ENCODE measurements at places on chromosomes 4 and X.
A peak's percentile ranks its signal among the peaks of the same experiment; 100 is the strongest.

- no peak for DNase-seq
Measured at GRCh38 chrX:40780082-40780481, 44.7 kb upstream of the MED14 start.

GRCh38 chrX:112450810-112451209 is 228.9 kb downstream of the LHFPL1 start:
- DNase-seq, result no peak

DNA sequence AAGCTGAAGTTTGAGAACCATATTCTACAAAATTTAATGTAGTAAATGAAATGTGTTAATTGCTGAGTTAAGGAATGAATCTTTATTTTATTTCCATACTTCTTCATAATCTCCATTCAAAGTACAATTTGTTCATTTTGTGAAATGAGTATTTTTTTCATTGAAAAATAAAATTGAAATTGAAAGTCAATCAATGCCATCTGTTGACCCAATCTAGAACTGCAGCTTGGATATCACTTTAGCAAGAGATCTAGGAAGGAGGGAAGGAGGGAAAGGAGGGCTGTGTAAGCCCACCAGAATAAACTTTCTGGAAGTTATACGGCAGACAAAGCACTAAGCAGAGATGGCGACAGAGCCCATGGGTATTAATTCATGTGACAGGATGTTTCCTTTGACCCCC is 128.4 kb downstream of the ZMAT1 start:
- no peak for DNase-seq

- no peak for DNase-seq
Measured at GRCh38 chr4:2907706-2908293, 55.4 kb downstream of the NOP14 start.

- peak; percentile 12 for DNase-seq
Measured at GRCh38 chrX:14936561-14936960, 63.3 kb downstream of the MOSPD2 start.

DNA sequence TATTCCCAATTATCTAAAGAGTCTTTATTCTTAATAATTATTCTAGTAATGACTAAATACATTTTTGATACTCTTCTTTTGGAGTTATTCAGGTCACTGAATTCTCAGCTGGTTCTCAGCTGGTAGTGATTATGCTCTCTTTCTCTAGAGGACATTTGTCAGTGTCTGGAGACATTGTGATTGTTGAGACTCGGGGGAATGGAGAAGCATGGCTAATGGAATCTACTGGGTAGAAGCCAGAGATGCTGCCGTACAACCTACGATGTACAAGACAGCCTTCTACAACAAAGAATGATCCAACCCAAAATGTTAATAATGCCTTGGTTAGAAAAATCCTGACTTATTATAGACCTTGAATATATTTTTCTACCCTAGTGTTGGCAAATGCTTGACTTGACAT is 149.2 kb upstream of the ANKRD50 start:
- no peak for DNase-seq

GRCh38 chr4:36173905-36174304 is 70.4 kb downstream of the ARAP2 start:
- no peak for DNase-seq

GRCh38 chr4:25580633-25581467 is 74.8 kb upstream of the SLC34A2 start:
- DNase-seq, result no peak

DNA sequence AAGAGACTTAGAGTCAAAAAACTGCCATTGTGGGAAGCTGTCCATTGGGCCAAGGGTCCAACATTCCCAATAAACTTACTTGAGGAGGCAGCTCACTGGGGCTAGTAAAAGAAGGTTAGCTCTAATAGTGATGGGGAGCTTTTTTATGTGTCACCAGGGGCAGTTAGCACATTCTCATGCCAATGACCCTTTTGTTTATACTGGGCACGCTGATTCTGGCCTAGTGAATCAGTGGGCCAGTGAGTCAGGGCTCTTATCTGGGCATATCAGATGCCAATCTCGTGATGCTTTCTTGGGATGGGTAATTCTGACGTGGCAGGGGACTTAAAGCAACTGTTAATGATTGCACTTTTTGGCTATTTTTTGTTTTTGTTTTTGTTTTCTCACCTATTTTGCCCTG is 27.8 kb downstream of the TCEAL1 start:
- DNase-seq, result no peak

DNA sequence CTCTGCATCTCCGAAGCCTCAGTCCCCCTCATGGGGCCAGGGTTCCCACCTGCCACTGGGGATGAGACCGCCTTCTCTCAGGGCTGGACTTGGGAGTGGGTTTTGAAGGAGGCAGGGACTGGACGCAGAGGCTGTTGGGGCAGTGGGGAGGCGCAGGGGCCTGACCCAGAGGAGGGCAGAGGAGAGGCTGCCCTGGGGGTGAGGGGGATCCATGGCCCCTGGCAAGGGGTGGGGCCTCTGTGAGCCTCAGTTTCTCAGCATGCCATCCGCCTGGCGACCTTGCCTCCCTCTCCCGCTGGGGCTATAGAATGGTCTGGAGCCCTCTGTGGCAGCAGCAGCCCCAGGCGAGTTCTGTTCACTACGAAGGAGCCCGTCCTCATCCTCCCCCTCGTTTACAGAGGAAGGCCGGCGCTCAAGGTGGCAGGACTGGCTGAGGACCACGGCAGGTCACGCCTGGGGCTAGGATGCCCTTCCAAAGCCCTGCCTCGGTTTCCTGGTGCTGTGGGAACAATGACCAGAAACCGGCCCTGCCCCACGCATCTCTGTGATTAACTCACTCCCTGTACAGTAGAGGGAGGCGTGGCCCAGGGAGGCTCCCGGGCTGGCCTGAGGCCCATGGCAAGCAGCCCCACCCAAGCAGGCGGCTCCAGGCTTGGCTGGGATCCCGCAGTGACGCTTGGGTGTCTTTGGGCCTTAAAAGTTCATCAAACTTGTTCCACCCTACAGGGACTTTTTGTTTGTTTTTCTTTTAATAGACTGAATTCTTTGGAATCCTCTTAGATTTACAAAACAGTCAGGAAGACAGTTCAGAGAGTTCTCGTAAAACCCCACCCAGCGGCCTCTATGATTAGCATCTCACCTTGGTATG is 16.0 kb upstream of the SH3TC1 start:
- no peak for DNase-seq

GRCh38 chr4:165986956-165987698 is 114.1 kb downstream of the TLL1 start:
- no peak for DNase-seq

DNA sequence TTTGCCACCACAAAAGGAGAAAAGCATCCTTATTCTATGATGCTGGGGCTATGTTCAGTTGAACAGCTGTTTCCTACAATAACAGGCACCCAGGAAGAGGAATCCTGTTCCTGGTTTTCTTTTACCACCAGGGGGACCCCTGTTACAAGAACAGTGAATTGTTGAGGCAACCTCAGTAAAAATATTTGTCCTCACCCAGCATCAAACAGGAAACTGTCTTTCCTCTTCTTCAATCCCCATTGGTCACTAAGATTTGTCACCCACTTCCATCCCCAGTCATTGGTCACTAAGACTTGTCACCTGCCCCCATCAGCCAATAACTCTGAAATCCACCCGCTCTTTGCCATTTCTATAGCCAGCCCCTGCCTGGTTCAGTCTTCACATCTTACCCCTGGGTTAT is 143.5 kb upstream of the GALNT7 start:
- DNase-seq, result peak; percentile 60

- no peak for DNase-seq
Measured at GRCh38 chr4:185086053-185086452, 57.0 kb upstream of the SLC25A4 start.

DNA sequence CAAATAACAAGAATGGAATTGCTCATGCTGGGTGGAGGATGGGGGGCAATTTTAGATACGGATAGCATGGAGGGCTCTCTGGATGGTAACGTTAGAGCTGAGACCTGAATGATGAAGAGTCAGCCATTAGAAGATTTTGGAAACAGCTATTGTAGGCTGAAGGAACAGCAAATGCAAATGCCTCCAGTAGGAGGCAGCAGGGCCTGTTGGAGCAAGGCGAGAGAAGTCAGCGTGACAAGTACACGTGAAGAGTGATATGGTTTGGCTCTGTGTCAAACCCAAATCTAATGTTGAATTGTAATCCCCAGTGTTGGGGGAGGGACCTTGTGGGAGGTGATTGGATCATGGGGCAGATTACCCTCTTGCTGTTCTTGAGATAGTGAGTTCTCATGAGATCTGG is 59.3 kb upstream of the SOD3 start:
- DNase-seq, result no peak

- DNase-seq, result no peak
Measured at GRCh38 chr4:61507091-61507490, 307.0 kb downstream of the ADGRL3 start.

DNA sequence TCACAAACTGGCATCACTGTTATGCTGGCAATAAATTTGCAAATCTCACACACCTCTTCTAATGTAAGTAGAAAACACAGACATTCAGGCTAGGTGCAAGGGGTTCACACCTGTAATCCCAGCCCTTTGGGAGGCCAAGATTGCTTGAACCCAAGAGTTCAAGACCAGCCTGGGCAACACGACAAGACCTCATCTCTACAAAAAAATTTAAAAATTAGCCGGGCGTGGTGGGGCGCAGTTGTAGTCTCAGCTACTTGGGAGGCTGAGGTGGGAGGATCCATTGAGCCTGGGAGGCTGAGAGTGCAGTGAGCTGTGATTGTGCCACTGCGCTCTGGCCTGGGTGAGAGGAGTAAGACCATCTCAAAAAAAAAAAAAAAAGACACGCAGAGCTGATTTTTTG is 83.1 kb upstream of the ENPP6 start:
- DNase-seq, result no peak

DNA sequence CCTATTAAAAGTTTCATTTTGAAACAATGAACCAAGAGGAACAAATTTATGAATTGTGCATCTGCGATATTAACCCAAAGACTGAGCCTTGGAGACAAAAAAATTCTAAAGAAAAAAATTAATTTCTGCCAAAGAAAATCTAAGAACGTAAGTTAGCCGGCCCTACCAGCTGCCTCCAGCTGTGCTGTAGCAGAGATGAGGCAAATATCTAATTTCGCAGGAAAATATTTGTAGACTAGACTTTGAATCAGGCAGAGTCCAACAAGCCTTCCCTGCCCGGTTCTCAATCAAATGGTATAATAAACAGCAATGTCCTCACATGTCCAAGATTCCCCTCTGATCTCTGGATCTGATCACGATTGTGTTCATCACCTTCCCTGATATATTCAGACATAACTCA is 21.2 kb upstream of the SMIM20 start:
- DNase-seq, result no peak

DNA sequence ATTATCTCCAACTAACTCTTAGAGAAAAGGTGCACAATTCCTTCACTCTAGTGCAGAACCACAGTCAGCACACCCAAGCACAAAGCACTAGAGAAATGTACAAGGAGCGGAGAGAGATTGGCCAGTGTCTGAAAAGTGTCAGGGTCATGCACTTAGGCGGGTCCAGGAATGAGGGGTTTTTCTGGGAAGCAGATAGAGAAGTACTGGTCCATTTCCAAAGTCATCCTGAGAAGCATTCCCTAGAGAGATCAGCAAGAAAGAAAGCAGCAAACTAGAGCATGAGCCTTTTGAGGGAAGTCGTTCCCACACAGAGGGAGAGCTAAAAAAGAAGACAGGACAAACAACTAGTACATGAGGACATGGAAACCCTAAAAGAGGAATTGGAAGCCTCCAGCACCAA is 168.1 kb upstream of the MAP3K15 start:
- DNase-seq, result no peak

DNA sequence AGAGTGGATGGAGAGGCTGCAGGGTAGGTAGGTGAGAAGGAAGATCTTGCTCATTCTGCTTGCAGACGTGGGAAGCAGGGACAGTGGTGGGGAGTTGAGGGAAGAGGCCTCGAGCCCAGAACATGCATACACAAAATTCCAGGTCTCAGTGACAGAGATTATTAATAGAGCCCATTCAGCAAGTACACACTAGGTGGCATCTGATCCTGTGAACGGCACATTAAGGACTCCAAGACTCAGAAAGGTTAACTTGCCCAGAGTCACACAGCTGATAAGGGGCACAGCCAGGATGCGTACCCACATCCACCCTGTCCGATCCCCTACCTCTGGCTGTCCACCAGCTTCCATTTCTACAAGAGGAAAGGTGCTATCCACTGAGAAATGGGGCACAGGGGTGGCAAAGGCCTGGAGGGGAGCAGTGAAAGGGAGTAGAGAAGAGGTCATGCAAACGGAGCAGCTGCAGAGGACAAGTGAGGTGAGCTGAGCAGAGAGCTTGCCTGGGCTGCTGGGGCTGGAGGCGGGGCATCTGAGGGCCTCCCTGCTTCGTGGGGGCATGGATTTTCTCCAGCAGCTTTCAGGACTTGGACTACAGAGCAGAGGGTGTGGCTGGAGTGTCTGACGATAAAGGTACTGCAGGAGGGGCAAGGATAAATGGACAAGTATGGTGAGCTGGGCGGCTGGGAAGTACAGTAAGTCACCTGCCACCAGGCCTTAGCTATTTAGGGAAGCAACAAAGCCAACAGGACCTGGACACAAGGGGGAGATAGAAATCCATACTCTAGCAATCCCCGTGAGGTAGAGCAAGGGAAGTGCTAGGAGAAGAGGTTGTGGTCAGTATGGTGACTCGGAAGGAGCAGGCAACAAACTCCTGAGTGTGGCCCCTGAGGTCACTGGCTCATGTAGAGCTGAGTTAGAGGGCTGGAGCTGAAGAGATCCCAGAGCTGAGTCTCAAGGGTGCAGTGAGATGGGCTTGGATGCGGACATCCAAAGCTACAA is 11.2 kb downstream of the IDS start:
- no peak for DNase-seq

DNA sequence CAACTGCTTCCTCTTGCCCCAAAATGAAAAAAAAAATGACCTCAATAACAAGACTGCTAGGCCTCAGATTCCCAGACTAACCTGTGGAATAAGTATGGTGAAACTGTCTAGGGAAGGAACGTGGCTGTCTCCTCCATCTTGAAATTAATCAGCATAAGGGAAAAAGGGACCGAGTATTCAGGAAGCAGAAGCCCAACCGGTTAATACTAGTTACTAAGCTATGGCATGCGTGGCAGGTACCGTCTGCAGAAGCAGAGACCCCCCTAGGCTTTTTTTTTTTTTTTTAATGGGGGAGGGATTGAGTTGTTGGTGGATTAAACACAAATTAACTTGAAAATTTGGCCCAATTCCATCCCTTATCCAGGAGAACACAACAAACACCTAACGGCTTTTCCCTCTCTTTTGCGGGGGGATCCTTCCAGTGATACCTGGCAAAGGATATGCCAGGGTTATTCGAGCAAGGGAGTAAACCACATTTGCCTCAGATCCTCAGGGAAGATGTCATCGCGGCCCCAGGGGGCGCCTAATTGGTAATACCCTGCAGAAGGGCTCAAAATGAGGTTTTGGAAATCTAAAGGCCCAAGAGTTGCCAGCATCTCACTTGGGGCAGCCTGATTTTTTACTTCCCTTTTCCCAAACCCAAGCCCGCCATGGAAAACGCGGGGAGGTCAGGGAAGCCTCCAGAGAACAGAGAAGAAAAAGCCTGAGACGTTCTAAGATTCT is 893 bp downstream of the RLIM start:
- DNase-seq, result peak; percentile 31
